ENCODE measurements at places on chromosomes 3 and 15.

- no peak for DNase-seq
These were observed 57.2 kb downstream of the SNX4 start for GRCh38 chr3:125462722-125463299.

GRCh38 chr15:41783296-41783695 lies 9.0 kb downstream of the MAPKBP1 start:
- no peak for DNase-seq

DNA sequence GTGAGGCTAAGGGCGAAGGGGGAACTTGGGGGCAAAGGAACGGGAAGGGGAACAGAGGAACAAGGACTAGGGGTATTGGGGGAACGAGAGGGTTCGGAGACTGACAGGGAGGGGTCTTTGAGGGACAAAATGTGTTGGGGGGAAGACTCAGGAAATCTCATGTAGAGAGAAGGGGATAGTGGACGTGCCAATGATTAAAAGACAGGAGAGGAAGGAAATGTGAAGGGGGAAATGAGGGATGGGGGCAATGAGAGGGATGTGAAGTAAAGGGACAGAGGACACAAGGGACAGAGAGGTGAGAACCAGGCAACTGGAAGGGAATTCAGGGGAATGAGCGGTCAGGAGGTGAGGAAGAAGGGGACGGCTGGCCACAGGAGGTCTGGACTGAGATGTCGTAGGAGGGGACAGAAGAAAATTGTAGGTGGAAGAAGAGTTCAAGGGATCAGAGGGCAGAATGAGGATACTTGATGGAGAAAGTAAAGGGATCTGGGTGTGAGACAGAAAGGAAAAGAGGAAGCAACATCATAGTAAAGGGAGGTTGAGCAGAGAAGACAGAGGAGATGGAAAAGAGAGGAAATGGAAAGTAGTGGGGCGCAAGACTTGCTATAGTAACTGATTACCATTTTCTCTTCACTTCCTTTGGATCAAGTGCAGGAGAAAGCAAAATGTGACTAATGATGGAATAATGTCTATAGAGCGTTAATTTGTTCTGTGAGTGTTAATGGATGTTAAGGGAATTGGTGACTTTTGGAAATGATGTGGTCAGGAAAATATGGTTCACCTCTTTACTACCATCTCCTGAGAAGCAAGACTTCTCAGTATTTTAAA lies 749 bp downstream of the RAB8B start:
- DNase-seq, result no peak

- no peak for DNase-seq
These were observed 65.4 kb upstream of the ZNF148 start for GRCh38 chr3:125440559-125440955.

DNA sequence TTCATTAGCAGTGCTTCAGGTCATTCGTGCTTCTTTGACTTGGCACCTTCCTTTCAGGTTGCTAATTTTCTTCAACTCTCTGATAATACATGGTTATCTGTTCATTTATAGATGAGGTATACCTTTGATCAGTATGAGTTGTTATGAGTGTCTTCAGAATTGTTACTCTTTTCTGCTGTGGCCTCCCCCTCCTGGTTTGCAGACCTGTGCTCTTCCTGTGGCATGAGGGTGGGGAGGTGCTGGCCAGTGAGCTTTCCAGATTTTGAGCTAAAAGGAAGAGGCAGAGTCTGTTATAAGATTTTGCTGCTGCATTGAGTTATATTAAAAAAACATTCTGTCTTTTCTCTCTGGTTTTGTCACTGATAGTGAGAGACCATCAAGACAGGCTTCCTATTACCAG lies 30.8 kb upstream of the GOLGA6L9 start:
- no peak for DNase-seq

DNA sequence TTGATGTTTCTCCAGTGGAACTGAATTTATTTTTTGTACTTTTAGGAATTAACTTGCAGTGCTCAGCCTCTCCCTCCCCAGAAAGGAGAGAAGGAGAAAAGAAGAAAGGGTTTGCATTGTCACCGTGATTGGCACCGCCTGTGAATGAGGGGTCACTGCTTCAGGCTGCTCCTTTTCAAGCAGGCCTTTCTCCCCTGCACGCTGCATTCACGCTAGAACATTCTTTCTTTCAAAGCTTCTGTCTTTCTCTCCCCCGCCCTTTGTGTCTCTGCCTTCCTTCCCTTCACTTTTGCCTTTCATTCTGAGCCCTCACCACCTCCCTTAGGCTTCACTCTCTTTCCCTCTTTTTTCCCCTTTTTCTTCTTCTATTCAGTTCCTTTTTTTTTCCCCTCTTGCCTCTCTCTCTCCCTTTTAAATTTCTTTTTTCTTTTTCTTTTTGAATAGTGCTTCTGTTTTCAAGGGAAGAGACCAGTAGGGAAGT lies 42.4 kb downstream of the ZNF710 start:
- DNase-seq, result no peak

DNA sequence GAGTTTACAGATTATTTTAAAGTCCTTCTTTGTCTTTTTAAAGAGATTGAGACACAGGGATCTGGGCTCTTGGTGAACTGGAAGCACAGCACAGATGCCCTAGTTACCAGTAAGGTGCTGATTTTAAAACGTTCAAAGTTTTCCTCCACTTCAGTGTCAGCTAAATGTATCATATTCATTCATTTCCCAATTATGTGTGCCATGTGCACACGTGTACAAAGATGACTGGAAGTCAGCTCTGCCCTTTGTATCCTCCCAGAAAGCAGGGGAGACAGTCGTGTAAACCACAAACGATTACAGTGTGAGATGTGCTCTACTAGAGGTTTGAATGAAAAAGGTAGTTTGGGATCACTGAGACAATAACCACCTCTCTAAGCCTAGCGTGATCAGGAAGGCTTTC lies 730 bp downstream of the ZKSCAN7 start:
- DNase-seq, result no peak

DNA sequence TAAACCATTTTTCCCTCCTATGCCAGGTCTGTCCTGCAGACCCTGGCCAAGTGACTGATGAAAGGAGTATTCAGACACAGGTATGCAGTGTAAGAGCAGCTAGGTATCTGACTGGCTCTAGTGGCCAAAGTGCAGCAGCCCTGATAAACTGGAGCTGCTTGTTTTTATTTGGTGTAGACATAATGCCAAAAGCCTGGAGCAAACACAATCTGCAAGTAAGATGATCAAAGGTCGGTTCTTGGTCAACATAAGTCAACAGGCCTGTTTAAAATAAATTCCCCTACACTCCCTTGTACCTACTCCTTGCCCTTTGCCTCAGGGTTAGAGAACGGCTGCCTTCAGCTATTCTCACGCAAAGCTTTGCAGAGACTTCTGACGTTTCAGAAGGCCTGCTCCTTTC lies 1003.1 kb downstream of the ZPLD1 start:
- DNase-seq, result no peak
